ENCODE measurements at places on chromosomes 7 and 10.

DNA sequence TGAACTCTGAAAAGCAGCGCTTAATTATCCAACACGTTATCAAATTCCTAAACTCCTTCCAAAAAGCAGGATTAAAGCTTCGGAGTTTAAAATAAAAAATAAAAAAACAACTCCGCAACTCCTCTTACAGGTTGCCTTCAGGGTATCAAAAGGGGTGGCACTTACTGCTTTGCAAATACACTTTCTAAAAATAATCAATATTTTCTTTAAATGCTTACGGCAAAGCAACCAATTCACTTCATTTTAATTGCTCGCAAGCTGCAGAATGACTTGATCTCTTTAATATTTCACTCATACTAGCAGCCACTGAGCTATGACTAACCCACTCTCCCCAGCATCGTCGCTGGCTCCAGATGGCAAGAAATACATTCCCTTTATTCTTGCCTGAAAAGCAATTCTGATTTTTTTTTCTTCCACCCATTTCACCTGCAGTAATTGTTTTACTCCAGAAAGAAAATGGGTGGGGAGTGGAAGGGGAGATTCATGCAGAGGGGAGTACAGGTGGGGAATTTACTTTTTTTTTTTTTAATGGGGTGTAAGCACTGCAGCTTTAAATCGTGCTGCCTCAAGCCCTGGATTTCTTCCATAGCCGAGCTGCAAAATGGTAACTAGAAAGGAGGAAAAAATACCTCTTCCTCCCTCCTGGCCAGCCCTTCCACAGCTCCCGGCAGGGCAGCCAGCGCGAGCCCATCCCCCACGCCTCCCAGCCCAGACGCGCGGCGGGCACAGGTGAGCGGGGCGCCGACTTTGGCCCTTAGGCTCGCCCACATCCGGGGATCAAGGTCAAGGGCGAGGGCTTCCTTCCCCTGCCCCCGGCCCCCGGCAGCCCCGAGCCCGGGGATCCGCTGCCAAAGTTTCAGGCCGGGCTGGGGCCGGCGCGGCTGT is 54.2 kb upstream of the FHIP2A start:
- DNase-seq, result no peak

GRCh38 chr10:125599194-125599593 is 83.8 kb downstream of the TEX36 start:
- no peak for DNase-seq

DNA sequence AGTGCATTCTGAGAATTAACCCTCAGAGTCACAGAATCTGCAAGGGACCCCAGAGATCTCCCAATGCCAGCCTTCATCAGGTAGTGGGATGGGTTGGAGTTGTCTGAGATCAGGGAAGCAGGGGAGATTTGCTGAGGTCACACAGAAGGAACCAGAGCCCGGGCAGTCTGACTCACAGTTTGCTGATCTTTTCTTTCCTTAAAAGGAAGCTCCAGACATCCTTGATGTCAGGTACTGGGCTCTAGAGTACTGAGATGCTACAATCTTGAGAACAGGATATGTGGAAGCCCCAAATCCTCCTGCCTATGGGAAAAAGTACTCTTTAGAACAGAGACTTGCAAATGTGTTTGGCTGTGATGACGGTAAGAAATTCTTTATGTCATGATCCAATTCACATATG is 706 bp downstream of the TBATA start:
- no peak for DNase-seq

DNA sequence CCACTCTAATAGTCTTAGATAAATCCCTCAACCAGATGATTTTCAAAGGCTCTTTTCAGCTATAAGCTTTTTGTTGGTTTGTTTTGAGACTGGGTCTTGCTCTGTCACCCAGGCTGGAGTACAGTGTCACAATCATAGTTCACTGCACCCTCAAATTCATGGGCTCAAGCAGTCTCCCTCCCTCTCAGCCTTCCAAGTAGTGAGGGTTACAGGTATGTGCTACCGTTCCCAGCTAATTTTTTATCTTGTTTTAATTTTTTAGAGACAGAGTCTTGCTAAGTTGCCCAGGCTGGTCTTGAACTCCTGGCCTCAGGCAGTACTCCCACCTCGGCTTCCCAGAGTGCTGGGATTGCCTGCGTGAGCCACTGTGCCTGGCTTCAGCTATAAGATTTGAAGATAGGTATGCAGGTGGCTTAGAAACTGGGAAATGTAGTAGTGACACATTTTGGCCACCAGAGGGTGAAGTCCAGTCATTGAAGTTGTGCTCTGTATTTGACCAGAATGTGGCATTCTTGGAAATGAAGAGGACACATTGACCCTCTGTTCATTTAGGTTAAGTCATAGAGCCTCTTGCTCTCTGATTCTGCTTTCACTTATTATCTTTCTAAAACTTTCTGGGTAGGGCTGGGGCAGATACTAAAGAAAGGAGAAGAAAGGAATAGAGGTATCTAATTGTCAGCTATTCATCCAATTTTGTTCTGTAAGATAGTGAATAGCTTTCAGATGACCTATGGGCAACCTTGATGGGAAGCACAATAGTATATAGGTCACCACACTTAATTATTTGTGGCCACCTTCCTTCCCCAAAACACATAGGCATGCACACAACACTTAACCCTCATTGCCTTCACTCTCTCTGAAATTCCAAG is 36.0 kb downstream of the R3HCC1L start:
- peak; percentile 27 for DNase-seq

GRCh38 chr10:34193931-34194626 is 621.0 kb downstream of the PARD3 start:
- DNase-seq, result no peak

DNA sequence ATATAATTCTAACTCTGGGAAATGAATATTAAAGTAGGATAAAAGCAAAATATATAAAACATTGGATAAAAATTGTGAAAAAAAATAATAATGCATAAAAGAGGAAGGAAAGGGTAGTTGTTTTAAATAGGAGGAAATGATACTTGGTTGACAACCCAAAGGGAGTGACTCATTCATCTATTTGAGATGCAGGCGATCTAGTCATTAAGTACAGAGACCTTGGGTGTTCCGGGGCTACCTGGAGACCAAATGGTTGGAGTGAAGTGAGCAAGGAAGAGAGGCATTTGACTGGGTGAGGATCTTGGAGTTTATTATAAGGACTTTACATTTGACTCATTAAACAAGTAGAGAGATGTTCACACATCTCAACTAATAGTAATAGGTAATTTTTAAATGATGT is 111.0 kb downstream of the LRRTM3 start:
- no peak for DNase-seq

DNA sequence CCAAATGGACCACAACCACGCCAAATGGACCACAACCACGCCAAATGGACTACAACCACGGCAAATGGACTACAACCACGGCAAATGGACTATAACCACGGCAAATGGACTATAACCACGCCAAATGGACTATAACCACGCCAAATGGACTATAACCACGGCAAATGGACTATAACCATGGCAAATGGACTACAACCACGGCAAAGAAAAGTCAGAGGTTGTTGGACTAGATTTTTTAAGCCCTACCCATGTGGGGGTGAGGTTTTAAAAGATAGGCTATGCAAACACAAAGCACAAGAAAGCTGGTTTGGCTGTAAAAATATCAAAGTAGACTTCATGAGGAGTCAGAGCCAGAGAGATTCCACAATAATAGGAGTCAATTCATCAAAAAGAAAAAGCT is 55.8 kb downstream of the NCAPG2 start:
- no peak for DNase-seq

DNA sequence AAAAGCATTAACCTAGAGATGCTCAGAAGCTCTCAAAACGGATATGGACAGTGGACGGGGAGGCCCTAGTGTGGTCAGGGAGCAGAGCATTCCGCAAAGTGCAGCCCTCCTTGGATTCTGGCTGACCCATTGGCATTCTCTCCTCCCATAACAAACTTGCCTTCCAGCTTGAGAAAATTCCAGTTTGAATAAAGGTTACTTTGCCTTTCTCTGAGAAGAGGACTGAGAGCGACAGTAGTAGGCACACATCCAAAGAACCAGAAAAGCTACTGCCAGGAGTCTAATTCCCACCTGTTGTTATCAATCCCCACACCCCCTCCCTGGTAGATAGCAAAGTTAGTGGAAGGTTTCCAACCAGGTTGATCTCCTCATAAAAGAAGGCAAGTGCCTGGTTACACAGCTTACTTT is 84.7 kb upstream of the TRIL start:
- DNase-seq, result no peak

- DNase-seq, result no peak
These were observed 54.9 kb downstream of the PDGFA start for GRCh38 chr7:464454-465401.

GRCh38 chr10:131746785-131747184 is 154.0 kb upstream of the PPP2R2D start:
- no peak for DNase-seq

DNA sequence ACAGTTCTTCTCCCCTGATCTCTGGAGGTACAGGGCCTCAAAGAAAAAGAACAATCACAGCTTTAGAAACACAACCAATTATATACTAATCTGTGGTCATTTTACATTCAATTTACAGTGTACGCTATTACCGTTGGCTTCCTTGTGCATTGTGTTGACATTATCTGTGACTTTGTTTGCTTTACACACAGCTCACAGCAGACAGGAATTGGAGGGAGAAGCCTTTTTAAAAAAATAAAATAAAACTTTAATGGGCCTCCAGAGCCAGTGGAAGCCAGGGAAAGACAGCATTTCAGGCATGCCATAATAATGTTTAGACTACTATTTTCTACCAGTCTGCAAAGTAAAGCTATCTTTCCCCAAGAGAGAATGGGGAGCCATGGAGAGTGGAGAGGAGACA is 179.0 kb upstream of the ADO start:
- no peak for DNase-seq

DNA sequence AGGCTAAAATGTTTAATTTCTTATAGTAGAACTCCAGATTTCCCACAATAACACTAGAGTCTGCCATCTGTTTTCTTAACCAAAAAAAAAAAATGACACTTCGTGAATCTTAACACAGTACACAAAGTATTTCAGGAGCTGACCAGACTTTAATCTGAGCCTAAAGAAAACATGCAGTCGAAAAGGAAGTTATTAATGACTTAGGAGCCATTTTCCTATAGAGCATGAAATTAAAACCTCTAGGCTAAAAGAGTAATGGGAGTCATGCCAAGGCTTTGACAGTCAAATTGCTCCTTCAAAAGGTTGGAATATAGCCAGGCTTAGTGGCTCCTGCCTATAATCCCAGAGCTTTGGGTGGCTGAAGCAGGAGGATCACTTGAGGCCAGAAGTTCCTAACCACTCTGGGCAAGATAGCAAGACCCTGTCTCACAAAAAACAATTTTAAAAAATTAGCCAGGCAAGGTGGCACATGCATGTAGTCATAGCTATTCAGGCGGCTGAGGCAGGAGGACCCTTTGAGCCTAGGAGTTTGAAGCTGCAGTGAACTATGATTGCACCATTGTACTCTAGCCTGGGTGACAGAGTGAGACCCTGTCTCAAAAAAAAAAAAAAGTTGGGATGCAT is 13.6 kb downstream of the MICU1 start:
- no peak for DNase-seq

Data from activated CD4-positive, alpha-beta memory T cell treated with anti-CD3 and anti-CD28 coated beads, Interleukin-2, amount 10 ng/mL, durations not matched to agents 7 days and 5 days (primary cell).